ENCODE measurements at places on chromosomes 2 and 18. TPM values are rescaled to one million over a fixed set of nuclear protein-coding genes. Genes with fewer than 3 reads are reported as not detected.

GRCh38 chr2:205754924-205755321, 72.6 kb downstream of the NRP2 start:
- no peak for DNase-seq

- DNase-seq: no peak
Measured at GRCh38 chr18:54222922-54223567, 1.4 kb downstream of the MBD2 start.

GRCh38 chr2:128504246-128505149, 185.8 kb upstream of the HS6ST1 start:
- peak; percentile 36 for DNase-seq

DNA sequence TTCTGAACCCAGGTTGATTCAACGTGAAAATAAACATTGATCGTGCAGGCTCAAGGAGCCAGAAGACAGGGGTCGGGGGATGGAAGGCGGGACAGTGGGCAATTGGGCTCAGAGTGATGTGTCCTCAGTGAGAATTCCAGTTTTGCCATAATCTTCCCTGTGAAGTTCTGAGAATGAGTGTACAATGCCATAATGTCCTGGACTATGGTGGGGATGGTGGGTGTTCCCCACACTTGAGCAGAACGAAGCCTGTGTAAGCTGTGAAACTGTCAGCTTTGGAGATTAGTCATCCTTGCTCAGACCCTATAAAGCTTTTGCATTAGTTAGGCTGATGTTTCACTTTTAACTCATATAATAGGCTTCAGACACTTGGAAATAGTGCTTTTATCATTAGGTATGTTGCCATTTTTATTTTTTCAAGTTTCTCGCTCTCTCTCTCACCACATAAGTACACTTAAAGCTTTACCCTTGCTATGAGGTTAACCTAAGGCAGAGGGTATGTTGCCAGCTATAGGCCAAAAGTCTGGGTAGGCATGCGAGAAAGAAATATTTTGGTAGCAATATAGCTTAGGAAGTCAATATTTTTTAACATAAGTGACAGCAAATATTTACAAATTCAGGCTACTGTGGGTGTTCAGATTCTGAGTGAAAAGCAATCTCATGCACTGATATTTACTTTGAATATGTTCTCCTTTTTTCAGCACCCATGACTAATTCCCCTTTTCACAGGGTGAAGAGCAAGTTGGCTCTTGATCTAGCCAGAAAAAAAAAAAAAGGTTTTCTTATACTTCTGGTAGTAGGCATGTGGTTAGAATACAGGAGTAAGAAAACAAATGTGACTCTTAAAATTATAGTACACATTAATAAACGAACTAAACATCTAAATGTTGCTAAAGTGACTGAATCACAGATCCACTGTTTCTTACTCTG, 47.2 kb downstream of the CDC42EP3 start:
- no peak for DNase-seq

- DNase-seq: no peak
Measured at GRCh38 chr2:171595896-171596295, 73.6 kb downstream of the CYBRD1 start.

DNA sequence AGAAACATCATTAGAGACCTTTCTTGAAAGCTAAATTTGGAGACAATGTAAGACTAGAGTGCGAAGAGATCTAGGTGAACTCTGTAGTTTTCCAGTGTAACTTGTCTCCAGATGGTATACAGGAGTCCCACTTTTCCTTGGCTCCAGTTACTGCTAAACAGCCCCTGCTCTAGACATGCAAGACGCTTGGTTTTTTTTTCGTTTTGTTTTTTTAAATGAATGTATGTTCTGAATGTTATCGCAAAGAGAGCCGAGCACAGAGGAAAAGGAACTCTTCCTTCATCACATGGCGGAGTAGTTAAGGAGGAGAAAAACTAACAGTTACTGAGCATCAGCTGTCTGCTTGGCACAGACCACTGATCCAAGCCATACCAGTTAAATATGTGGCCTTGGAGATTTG, 2.4 kb downstream of the RALB start:
- DNase-seq: no peak

DNA sequence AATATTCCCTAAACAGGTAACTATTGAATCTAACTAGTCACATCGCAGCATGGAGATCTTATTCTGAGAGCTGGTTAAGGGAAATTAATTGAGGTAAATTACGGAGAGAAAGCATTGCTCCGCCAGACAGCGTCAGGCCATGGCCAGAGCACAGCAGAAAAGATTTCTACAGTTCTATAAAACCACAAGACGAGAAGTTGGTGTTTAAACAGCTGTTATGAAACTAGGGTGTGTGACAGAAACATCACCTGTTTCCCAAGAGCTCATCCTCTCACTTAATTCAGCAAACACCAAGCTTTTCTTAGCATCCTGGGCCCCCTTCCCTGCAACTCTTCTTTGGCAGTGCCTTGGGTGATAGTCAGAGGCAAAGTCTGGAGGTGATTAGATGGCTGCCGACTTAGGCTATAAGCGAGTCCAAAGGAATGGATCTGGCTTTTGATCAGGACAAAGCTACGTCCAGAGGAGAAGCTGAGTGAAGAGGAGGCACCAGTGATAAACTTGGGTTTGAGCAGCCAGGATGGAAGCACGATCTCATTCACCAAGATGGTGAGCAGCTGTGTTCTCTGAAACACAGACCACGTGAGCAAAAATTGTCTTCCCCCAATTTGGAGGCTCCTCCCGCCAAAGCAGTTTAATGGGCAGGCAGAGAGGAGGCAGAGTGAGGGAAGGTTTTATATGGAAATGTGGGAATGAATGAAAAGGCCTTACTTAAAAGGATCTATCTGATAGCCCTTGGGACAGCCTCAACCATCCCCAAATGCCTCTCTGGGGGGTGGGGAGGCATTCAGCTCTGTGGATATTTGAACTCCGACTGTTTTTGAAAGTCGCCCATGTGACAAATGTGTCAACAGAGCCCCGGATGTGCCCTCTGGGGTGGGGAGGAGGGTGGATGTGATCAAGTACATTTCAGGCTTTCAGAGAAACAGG, 57.8 kb downstream of the PKDCC start:
- DNase-seq: peak; percentile 74

GRCh38 chr2:64581018-64581417, 56.9 kb downstream of the AFTPH start:
- no peak for DNase-seq

- no peak for DNase-seq
Measured at GRCh38 chr2:107088156-107088555, 202.2 kb upstream of the ST6GAL2 start.

- DNase-seq: no peak
Measured at GRCh38 chr2:152651834-152652233, 65.4 kb downstream of the PRPF40A start.

DNA sequence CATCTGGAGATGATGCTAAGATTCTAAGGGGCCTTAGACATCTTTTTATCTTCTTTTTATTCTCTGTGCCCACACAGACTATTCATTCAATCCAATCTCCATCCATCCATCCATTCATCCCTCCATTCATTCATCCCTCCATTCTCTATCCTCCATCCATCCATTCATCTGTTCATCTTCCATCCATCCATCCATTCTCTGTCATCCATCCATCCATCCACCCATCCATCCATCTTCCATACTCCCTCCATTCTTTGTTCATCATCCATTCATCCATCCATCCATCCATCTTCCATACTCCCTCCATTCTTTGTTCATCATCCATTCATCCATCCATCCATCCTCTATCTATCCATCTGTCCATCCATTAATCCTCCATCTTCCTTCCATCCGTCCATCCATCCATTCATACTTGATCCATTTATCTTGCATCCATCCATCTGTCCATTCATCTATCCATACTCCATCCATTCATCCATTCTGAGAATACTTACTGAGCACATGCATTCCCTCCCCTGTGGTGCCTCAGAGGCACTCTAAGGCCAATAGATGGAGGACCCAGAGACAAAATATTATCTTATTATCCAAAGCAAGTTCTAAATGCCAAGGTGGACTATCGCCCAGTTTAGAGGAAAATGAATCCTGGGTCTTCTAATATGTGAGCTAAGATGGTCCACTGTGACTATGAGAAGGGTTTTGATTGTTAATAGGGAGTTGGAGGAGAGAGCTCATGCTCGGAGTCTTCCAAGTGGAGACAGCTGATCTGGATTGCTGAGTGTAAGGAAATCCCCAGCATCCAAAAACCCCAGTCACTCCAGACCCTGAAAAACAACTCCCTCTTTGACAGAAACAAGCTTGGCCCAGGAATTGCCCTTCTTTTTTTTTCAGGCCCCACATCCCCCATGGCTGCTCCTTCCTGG, 152.6 kb upstream of the MYCN start:
- no peak for DNase-seq

DNA sequence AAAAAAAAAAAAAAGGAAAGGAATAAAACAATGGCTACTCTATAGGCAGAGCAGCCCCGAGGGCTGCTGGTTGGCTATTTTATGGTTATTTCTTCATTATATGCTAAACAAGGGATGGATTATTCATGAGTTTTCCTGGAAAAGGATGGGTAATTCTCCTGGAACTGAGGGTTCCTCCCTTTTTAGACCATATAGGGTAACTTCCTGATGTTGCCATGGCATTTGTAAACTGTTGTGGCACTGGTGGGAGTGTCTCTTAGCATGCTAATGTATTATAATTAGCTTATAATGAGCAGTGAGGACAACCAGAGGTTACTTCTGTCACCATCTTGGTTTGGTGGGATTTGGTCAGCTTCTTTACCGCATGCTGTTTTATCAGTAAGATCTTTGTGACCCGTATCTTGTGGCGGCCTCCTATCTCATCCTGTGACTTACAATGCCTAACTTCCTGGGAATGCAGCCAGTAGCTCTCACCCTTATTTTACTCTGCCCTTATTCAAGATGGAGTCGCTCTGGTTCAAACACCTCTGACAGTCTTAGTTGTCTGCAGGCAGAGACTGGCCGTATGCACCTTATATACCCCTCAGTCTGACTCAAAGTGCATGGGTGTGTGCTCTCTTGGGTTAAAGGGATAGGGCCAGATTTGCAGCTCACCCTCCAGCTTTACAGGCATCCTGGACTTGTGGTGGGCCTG, 57.7 kb downstream of the HAUS1 start:
- no peak for DNase-seq

- peak; percentile 64 for DNase-seq
Measured at GRCh38 chr2:29923110-29923721, 1.8 kb upstream of the ALK start.

DNA sequence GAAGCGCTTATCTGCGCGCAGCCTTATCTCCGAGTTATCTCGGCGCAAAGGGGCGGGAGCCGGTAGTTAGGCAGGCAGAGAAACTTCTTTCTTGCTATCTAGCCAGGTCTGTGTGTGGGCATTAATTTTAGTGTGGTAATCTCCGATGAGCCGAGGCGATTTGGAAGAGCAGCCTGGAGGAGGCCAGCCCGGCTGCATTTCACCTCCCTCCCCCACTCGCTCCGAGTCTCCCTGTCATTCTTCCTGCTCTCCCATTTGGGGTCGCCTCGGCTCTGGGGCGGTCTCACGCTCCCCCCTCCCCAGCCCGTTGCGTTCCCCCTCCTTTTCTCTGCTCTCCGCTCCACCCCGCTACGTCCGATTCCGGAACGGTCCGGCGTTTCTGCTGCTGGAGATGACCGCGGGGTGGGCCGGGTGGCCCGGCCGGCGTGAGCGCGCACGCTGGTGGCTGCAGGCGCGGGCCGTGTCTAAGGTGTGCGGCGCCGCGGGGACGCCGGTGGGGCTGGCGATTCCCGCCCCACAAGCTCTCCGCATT, 566 bp downstream of the GATA6 start:
- DNase-seq: no peak

- DNase-seq: no peak
Measured at GRCh38 chr18:34562252-34562870, 147.7 kb upstream of the DTNA start.

- no peak for DNase-seq
Measured at GRCh38 chr2:187956906-187957534, 334.7 kb upstream of the GULP1 start.

DNA sequence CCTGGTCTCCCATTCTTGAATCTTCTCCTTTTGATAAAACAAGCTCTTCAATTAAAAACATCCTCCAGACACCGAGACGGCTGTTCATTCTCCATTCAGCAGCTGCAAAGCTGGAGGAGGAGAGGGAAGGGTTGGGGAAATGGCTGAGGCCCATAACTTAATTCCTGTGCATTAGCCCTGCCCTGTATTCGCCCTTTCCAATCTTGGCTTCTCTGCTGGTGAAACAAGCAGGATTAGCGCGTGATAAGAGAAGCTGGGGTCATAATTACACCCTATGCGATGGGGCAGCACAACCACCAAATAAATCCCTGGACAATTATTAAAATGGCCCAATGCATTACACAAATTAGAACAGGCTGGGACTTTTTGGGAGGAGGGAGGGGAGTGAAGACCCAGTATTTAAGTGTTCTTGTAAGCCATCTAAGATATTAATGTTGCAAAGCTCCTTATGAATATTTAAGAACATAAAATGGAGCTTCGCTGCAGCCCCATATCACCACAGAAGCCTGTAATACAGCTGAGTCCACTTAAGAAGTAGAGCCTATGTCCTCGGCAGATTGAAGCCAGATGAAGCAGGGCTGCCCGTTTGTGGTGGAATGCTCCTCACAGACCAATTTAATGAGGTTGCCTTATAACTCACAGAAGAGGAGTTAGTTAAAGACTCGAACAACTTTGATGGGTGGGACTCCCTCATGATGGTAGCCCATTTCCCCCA, 176.6 kb upstream of the SKOR2 start:
- no peak for DNase-seq

NCKAP1 gene
- 174 TPM for total RNA-seq

EMILIN1 gene
- total RNA-seq: 65.8 TPM

BOK gene
- 16.0 TPM for total RNA-seq

ANKRD44 gene
- 36.1 TPM for total RNA-seq

GLI2 gene
- total RNA-seq: 9.8 TPM

NEU2 gene
- not detected for total RNA-seq

SP9 gene
- total RNA-seq: 0.81 TPM

SERPINB4 gene
- total RNA-seq: not detected

CPS1 gene
- 3.9 TPM for total RNA-seq

GPR45 gene
- not detected for total RNA-seq

AOX1 gene
- total RNA-seq: 56.6 TPM

EFHD1 gene
- total RNA-seq: 15.9 TPM

SMYD5 gene
- 36.3 TPM for total RNA-seq

LOXL3 gene
- 6.4 TPM for total RNA-seq

PIGN gene
- total RNA-seq: 55.7 TPM

SIX2 gene
- total RNA-seq: 1.2 TPM

GLB1L gene
- total RNA-seq: 9.9 TPM

PRKCE gene
- total RNA-seq: 54.3 TPM

SANBR gene
- total RNA-seq: 13.3 TPM

STPG4 gene
- not detected for total RNA-seq

Data from ureter (tissue), 1 donor.